ENCODE measurements at places on chromosomes 16 and 17.

- DNase-seq, result no peak
Observed at GRCh38 chr17:79737046-79737921, 6.5 kb downstream of the ENPP7 start.

DNA sequence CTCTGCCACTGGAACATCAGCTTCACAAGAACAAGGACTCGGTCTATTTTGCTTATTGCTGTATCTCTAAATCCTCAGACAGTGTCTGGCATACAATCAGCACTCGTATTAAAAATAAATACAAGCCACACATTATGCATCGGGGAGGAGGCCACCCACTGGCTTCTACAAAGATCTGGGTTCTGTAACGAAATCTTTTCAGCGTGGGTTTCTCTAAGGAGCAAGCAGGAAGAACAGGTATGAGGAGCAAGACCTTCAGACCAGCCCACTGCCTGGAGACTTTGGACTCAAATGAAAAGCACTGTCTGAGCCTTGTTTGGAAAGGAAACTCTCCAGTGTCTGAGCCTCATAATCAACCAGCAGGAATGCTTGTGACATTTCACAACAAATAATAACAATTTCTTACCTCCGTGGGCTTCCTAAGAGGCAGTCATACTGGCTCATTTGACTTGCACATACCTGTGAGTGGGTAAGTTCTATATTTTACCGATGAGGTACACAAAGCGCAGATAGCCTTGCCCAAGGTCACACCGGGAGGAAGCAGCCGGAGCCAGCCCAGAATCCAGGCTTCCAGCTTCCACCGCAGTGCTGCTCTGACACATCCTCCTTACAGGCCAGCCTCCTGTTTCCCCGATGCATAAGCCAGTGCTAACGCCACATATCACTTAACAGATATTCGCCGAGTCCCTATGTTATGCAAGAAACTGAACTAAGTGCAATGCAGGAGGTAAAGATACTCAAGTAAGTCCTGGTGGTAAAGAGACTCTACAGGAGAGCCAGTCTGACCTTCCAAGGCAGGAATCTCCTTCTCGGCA, 118.6 kb upstream of the TNRC6C start:
- DNase-seq, result no peak

DNA sequence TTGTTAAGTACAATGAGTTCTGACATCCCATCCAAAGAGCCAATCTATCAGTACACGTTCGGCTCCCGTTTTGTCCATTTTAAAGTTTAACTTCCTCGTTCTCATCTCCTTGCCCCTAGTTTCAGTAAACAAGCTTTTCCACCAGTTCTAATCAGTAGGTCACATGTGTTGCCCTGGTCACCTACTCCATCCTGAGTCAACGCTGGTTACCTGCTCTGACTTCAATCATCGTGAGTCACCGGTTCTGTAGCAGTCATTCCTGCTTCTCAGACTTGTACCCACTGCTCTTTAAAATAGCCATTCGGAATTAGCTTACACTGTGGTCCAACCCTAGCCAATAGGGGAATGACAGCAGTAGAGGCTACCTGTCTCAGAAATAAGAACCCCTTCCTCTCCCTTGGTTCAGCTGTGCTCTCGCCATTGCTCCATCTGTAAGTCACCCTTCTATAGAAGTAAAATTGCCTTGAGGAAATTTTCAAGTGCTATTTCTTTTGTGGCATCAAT, 191.0 kb downstream of the CPPED1 start:
- no peak for DNase-seq

GRCh38 chr17:15479703-15480102, 12.3 kb upstream of the CDRT4 start:
- no peak for DNase-seq

DNA sequence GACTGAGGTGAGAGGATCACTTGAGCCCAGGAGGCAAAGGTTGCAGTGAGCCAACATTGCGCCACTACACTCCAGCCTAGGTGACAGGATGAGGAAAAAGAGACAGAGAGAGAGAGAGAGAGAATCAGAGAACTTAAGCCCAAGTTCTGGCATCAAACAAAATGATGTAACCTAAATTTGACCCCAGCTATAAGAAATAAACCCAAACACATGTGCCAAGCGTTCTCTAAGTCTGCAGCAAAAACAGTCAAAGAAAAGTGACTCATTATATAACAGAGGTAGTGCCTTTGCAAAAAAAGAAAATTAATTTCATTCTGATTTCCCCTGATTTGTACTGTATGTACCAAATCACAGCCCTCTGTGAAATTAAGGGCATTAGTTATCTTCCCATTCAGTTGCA, 89.5 kb downstream of the CDH11 start:
- no peak for DNase-seq

DNA sequence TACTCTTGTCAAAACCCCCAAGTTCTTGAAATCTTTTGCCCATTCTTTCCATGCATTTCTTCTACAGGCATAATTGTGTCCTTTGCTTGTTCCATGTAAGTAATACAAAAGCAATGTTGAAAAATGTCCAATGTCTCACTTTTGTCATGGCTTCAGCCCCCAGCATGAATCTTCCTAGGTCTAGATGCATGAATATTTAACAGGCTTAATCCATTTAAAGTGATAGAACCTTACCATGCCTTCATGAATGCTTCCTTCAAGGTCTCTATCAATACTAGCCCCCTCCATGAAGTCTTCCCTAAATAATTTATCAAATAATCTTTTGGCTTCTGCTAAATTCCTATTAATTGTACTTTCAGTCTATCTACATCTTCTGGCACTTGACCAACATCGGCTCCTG, 46.1 kb upstream of the ANKFY1 start:
- no peak for DNase-seq

DNA sequence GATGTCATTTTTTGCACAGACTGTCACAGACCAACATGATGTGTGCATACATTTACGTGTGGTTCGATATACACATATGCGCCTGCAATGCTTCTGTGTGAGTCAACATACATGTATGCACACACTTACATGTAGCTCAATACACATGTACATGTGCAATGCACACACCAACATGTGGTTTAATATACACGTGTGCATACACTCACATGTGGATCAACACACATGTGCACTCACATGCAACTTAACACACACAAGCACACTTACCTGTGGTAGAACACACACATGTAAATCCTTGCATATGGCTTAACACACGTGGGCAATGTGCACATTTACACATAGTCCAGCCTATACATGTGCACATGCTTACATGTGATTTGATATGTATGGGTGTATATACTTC, 97.5 kb downstream of the CYLD start:
- no peak for DNase-seq
